ENCODE measurements at places on chromosomes 7 and 10.

DNA sequence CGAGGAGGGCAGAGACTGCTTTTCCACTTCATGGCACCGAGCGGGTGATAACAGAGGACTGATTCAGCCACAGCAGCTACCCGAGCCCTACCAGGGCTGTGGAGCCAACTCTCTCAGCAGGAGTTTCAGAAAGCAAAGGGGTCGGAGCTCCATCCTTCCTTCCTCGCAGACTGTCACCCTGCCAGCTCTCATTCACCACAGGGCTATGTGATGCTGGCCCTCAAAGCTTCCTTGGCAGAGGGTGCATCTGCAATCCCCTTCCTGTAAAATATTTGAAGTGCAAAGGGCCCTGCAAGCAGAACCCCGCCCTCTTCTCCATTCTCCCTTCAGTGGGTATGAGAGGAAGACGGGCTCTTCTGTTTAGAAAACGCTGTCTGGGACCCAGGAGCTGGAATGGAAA lies 105.3 kb upstream of the LYZL2 start:
- DNase-seq = no peak

GRCh38 chr10:17453373-17454091 lies 863 bp downstream of the ST8SIA6 start:
- peak; percentile 3 for DNase-seq

GRCh38 chr7:100170101-100170897 lies 1.9 kb upstream of the GAL3ST4 start:
- no peak for DNase-seq

DNA sequence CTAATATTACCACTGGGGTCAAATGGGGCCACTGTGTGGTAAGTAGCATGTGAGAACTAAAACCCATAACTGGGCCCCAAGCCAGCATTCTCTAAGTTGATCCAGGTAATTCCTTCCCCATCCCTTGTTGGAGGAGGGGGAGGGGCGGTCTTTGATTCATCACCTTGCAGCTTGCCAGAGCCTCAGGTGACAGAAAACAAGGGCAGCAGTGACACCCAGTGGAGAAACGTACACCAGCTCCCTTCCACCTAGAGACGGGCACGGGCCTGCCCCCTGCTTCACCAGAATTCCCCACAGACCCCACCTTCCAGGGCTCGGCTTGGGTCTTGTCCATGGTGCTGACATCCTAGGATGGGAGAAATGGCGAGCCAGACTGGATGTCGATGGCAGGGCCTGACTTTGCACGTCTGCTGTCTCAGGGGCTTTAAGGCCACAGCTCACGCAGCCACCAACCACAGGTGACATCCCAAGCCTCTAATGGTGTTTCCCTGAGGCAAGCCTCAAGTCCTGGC lies 102.0 kb downstream of the STRA8 start:
- no peak for DNase-seq

GRCh38 chr7:157158400-157158799 lies 19.7 kb downstream of the UBE3C start:
- no peak for DNase-seq

DNA sequence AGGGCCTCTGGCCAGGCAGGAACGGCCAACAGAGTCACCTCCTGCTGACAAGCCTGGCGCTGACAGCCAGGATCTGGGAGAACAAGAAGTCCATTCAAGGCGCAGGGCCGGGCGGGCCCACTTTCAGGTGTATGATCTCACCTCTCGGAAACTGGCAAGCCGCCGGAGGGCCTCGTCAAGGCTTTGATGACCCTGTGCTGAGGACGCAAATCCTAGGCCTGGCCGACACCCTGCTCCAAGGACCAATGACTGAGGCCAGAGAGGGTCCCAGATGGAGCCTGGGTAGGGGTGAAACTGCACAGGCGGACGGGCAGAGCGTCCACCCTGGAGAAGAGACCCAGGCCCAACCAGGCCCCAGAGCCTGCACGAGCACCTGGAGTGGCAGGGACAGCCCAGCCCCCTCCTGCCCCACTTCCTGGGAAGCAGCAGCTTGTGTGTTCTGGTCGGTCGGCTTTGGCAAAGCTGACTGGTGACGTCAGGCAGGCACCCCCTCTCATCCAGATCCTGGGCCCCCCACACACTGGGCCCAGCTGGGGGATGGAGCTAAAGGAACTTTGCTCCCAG lies 30.6 kb downstream of the MYL10 start:
- DNase-seq = no peak

DNA sequence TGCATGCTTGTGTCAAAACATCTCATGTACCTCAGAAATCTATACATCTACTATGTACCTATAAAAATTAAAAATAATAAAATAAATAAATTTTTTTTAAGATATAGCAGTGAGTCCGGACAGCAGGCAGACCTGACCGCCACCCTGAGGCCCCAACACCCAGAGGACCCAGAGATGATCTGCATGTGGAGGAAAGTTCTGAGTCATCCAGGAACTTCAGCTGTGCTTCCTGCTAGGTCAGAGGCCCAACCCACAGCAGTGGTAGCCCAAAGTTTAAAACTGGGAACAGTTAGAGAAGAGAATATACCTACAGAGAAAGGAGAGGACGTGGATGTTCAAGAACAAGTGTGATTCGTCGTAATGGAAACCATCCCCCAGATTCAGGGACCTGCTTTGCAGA lies 683.7 kb upstream of the NRP1 start:
- no peak for DNase-seq

DNA sequence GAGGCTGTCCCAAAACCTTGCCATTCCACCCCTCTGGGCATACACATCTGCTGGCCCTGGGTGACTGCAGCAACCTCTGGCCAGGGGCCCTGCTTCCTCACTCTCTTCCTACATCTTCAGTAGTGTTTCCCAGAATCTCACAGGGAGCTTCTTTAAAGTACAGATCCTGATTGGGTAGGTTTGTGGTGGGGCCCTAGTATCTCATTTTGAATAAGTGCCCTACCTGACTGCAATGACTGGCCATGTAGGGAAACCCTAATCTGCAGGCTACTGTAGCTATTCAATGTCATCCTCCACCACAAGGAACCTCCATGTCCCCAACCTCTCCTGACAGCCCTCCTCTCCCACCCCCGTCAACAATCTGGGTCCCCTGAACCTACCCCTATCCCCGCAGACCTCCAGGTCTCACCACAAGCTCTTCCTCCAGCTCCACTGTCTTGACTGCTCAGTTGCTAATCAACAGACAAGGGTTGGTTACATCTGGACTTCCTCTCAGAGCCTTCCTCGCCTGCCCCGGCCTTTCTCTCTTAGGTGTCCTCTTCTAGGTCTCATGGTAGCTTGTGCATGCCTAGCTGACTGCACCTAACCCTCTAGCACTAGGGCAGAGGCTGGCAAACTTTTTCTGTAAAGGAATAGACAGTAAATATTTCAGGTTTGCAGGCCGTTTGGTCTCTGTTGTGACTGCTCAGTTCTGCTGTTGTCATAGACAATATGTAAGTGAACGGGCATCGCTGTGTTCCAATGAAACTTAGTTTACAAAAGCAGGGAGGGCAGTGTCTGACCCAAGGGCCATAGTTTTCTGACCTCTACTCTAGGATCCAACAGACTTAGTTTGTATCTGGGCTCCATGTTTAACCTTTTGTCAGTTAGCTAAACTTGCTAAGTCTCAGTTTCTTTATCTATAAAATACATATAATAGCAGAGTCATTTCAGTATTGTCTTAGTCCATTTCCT lies 121.1 kb downstream of the AOAH start:
- no peak for DNase-seq

DNA sequence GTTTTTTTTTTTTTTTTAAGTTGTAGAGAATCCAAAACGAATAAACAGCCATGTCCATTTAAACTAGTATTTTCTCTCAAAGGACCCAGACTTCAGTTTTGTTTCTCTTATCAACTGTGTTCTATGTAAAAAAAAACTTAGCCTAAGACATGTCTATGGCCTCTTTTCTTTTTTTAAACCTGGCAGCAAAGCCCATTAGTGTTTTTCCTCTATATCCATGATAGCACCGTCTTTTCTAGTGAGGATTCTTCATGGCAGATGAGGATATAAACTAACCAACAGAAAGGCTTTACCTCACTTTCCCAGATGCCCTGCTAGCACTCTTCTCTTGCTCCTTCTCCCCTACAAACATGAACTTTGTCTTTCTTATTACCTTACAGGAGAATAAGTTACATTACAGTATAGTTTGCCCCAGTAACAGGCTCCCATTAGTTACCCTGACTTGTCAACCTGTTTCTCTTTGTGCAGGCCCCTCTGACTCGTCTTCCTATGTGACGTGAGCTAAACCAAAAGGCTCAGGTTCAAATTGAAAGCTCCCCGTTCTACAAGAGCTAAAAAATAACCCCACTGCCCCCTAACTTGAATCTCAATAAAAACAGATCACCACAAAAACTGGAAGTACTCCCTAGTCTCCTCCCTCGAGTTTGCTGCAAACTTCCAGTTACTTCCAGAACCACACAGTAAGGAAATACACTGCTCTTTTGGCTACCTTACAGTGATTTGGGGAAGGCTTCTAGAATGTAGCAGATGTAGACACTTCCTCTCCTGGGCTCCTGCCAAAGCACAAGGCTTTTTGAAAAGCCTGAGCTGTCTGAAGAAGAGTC lies 20.1 kb downstream of the P4HA1 start:
- DNase-seq = peak; percentile 85

- no peak for DNase-seq
Measured at GRCh38 chr7:25586513-25586912, 358.2 kb upstream of the NPVF start.

DNA sequence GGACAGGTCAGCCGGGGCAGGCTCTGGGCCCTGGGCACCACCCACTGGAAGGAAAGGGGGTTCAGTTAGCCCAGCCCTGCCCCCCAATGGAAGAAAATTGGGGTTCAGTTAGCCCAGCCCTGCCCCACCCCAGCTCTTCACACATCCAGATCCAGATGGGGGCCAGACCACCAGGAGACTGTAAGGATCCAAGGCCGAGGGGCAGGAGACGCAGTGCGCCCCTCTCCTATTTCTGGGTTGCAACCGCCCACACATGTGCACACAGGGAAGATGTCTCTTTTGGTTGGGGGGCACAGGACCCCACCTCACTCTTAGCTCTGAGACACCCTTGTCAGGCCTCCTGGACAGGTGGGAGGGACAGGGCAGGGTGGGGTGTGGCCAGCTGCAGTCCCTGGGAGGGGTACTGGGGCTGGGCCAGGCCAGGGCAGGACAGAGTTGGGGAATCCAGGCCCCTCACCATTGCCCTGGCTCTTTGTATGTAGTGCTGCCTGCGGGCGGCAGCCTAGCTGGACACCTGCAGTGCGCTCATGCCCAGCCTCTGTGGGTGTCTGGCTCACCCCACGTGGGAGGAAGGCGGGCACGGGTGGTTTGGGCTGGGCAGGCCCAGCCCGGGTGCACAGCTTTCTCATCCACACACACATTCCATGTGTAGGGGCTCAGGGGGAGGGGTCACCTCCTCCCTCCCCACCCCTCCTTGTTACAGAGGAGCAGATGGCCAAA lies 141.2 kb downstream of the LHPP start:
- DNase-seq = no peak

DNA sequence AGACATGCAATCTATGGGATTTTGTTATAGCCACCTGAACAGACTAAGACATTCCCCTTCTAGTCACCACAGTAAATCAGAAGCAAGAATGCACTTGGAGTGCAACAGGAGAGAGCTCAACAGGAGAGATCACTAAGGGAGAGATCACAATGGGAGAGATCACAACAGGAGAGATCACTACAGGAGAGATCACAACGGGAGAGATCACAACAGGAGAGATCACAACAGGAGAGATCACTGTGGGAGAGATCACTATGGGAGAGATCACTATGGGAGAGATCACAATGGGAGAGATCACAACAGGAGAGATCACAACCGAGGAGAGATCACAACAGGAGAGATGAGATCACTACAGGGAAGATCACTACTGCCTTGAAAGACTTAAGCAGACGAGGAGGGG lies 238.5 kb upstream of the PITRM1 start:
- no peak for DNase-seq

DNA sequence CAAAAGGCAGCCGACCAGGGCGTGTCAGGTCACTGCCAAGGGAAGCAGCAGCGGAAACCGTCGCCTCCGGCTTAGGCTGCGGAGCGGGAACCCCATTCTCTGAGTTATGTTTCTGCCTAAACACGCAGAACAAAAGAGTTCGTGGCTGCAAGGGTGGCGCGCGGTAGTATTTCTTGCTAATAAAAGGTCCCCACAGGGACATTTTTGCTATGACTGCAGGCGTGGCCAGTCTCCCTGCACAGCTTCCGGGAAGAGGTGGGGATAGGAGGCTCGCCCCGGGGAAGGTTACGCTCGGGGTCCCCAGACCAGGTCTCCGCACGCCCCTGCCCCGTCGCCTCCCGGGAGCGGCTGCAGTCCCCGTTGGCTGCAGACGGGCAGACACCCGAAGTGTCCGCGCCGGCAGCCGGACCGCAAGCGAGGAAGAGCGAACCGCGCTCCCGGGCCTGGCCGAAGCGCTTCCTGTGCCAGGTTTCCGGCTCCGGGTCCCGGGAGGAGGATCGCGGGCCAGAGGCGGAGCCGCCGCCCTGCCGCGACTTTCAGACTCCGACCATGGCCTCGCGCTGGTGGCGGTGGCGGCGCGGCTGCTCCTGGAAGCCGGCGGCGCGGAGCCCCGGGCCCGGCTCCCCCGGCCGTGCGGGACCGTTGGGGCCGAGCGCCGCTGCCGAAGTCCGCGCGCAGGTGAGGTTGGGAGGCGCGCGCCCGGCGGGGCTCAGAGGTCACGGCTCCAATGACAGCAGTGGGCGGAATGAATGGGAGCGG lies at the start of gene PDSS1:
PDSS1 (plus strand) TSS at position 539 of the 759 bp plus-strand sequence; CDS start at position 550, 11 bp downstream.
- DNase-seq = peak; percentile 63

- DNase-seq = no peak
Measured at GRCh38 chr10:31942892-31943291, 14.3 kb upstream of the ARHGAP12 start.

DNA sequence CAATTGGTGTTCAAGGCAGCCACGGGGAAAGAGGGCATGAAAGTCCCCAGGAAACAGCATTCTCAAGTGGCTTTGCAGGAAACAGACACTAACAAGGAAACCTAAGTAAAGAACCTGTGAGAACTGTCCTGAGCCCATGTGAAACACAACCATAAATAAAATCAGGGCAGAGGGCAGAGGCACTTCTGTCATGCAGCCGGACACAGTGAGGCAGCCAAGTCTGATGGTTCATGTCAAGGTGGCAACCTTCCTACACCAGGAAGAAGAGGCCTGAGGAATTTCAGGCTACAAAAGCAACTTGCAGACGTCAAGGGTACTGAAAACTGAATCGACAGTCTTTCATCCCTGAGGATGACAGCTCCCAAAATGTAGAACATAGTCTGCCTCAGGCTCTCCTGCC lies 458.2 kb upstream of the NPVF start:
- no peak for DNase-seq

DNA sequence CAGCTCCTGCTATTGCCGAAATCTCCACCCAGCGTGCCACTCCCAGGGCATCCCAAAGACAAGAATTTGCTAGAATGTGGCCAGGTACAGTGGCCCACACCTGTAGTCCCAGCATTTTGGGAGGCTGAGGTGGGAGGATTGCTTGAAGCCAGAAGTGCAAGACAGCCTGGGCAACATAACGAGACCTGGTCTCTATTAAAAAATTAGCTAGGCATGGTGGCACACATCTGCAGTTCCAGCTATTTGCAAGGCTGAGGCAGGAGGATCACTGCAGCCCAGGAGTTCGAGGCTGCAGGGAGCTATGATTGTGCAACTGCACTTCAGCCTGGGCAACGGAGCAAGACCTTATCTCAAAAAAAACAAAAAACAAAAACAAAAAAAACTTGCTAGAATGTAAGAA lies 73.3 kb upstream of the LYZL2 start:
- no peak for DNase-seq
